ENCODE measurements at places on chromosomes 7 and 10. TPM values are rescaled to one million over a fixed set of nuclear protein-coding genes. Genes with fewer than 3 reads are reported as not detected.

DNA sequence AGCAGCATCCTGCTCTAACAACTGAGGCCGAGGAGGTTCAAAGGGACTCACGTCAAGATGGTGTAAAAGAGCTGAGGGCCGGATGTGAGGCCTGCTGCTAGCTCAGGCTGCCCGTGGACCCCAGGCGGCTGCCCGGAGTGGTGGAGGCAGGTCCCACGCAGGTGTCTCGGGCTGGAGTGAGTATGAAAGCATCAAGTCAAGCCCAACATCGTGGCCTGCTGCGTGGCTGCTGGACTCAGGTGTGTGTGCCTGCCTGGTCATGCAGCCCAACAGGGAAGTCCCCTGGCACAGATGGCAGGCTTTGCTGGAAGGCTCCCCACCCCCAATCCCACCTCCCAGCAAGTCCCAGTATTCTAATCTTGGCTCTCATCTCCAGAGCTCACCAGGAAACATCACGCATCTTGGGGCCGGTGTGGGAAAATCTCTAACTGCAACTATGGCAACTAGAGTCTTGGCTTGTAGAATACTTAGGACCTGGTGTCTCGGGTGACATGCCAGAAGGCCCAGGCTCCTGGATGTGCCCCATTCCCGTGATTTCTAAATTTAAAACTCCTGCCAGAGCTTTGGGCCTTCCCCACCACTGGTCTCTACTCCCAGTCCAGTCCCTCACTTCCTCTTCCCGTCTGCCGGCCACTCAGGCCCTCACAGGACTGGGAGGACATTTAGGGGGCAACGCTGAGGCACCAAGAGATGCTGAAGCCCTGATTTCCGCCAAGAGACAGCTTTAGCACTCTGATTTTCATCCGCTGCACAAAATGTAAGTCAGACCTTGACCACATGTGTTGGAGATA, 85.9 kb downstream of the PRKAG2 start:
- no peak overlapping the region for H3K4me3 ChIP-seq
- DNase-seq, result no peak
- H3K4me1 ChIP-seq, result peaks cover 12% of the 10 kb centered on the region
- no peaks in the 10 kb centered on the region for H3K27me3 ChIP-seq
- no peak overlapping the region for H3K27ac ChIP-seq
- H3K36me3 ChIP-seq, result no peaks in the 10 kb centered on the region

DNA sequence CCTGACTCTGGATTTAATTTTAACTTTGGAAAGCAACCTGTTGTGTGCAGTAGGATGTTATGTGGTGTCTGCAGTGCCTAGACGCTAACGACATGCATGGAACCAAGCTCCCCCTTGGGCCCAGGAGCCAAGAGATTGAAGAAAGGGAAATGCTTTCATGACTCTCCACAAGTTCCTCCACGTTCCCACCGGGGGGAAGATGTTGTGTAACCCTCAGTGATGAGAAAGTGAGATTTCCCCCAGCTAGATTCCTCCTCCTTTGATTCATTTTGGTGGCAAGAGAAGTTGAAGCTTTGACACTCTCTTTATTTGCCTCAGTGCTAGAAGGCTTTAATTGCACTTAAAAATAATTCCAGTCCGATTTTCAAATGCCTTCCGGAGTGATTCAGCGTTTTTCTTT, 157.9 kb upstream of the INSYN2A start:
- H3K4me3 ChIP-seq, result no peak overlapping the region
- no peak for DNase-seq

GRCh38 chr10:7184660-7185366, 226.0 kb downstream of the SFMBT2 start:
- peak overlapping the region; percentile 1 for H3K4me3 ChIP-seq
- H3K4me1 ChIP-seq, result peaks cover 52% of the 10 kb centered on the region
- H3K27me3 ChIP-seq, result no peaks in the 10 kb centered on the region

- no peak overlapping the region for H3K4me3 ChIP-seq
- no peaks in the 10 kb centered on the region for H3K27me3 ChIP-seq
- no peak for DNase-seq
- no peaks in the 10 kb centered on the region for H3K4me1 ChIP-seq
- H3K27ac ChIP-seq, result no peak overlapping the region
Measured at GRCh38 chr7:155880721-155881120, 68.5 kb upstream of the SHH start.

FBXL15 gene
- total RNA-seq, result 10.8 TPM

DNA sequence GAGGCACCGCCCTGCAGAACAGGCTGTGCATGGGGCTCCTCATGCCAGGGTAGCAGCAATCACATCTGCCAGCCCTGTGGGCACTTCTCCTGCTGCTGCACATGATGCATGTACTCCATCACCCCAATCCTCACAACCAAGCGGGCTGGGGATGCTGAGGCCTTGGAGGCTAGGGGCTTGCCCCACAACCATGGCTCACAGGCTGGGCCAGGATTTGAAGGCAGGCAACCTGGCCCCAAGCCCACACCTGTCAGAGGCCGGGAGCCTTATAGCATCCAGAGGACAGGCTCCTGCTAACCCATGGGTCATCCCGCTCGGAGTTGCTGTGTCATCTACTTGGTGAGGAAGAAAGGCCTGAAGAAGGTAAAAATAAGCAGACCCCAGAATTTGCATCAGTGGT, 2.2 kb downstream of the POLM start:
- H3K27me3 ChIP-seq, result no peaks in the 10 kb centered on the region
- H3K4me3 ChIP-seq, result peak overlapping the region; percentile 79
- H3K4me1 ChIP-seq, result peaks cover 32% of the 10 kb centered on the region
- peaks cover 34% of the 10 kb centered on the region for H3K36me3 ChIP-seq

DNA sequence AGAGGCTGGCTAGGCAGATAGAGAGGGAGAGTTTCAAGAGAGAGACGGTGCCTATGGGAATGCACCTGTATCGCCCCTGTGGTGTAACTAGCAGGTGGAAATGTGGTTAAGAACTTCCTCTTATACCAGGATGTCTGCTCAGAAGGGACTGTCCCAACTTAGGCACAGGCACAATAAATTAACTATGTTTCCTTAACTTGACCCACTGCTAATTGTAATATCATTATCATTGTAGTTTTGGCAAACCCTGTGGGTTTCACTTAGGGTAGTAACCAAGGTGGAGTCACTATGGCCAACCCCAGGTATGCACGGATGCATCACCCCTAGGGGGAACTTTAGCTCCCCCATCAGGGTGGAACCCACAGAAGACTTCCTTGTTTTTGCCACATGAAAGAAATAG, 455.7 kb downstream of the DGKB start:
- no peaks in the 10 kb centered on the region for H3K36me3 ChIP-seq
- H3K27ac ChIP-seq, result no peak overlapping the region
- no peak overlapping the region for H3K4me3 ChIP-seq

ITPRIP gene
- total RNA-seq, result 25.3 TPM

GRCh38 chr10:124994573-124995473, 52.9 kb downstream of the ZRANB1 start:
- H3K36me3 ChIP-seq, result peaks cover 3% of the 10 kb centered on the region
- no peak overlapping the region for H3K27ac ChIP-seq
- DNase-seq, result no peak
- H3K27me3 ChIP-seq, result no peaks in the 10 kb centered on the region
- no peaks in the 10 kb centered on the region for H3K4me1 ChIP-seq

GRCh38 chr10:51459476-51459875, 239.9 kb downstream of the CSTF2T start:
- no peak for DNase-seq
- peaks cover 2% of the 10 kb centered on the region for H3K27me3 ChIP-seq
- no peaks in the 10 kb centered on the region for H3K36me3 ChIP-seq
- no peak overlapping the region for H3K4me3 ChIP-seq
- no peaks in the 10 kb centered on the region for H3K4me1 ChIP-seq
- H3K27ac ChIP-seq, result no peak overlapping the region

DNA sequence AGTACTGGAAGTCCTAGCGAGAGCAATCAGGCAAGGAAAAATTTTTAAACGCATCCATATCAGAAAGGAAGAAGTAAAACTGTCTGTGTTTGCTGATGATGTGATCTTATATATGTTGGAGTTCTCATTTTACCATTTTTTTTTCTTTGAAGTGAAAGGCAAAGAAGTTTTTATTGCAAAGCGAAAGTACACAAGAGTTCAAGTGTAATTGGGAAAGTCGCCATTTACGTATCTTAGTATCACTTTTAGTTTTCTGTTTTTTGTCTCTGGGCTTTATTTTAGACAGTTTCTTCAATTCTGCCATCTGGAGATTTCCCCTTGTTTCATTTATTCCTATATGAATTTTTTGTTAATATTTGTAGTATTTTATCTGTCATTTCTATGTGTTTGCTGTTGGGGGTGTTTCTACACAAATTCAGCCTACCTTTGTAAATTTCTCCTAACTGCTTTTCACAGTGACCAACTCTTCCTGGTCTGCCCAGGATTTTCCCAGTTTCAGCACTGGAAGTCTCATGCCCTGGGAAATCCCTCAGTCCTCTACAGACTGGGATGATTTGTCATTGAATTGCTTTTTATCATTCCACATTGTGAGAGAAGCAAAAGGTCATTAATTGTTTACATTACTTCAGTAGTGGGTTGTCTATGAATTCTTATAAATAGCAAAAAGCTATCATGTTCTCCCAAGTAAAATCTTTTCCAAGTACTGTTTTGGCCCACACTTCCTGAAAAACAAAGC, 23.2 kb downstream of the BET1 start:
- no peaks in the 10 kb centered on the region for H3K4me1 ChIP-seq
- no peaks in the 10 kb centered on the region for H3K27me3 ChIP-seq
- DNase-seq, result no peak
- H3K27ac ChIP-seq, result no peak overlapping the region

DNA sequence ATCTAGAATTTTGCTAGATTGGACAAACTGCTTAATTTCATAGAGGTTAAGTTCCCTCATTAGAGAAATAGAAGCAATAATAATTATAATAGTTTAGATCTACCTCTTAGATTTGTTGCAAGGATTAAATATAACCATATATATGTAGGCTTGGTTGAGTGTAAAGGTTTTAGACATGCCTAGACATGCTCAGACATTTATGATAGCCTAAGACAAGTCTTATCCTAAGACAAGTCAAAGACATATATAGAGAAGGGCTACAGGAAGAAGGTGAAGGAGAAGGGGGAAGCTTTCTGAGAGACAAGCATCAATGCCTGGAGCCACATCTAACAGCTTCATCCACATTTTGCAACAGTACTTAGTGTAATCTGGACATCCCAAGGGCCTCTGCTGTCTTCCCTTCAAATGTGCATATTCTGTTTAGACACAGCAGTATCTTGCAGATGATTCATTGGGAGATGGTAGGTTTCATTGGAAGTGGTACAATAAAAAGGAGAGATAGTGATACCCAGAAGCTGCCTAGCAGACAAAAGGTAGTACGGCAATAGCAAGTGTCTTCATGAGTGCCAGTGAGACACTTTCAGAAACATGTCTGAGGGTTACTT, 146.5 kb downstream of the HGF start:
- no peak overlapping the region for H3K4me3 ChIP-seq
- H3K27ac ChIP-seq, result no peak overlapping the region
- H3K4me1 ChIP-seq, result no peaks in the 10 kb centered on the region
- no peak for DNase-seq
- H3K36me3 ChIP-seq, result no peaks in the 10 kb centered on the region

EPHA1 gene
- total RNA-seq, result 1.3 TPM

IKZF5 gene
- 16.2 TPM for total RNA-seq

- no peak overlapping the region for H3K27ac ChIP-seq
- DNase-seq, result no peak
- no peaks in the 10 kb centered on the region for H3K4me1 ChIP-seq
- H3K36me3 ChIP-seq, result no peaks in the 10 kb centered on the region
- no peak overlapping the region for H3K4me3 ChIP-seq
Measured at GRCh38 chr10:44377651-44378310, 7.1 kb downstream of the CXCL12 start.

GRCh38 chr10:107689323-107689722, 524.8 kb upstream of the SORCS1 start:
- no peaks in the 10 kb centered on the region for H3K27me3 ChIP-seq
- no peak overlapping the region for H3K27ac ChIP-seq
- DNase-seq, result no peak

- no peak overlapping the region for H3K27ac ChIP-seq
- peaks cover 65% of the 10 kb centered on the region for H3K27me3 ChIP-seq
- DNase-seq, result no peak
- no peaks in the 10 kb centered on the region for H3K36me3 ChIP-seq
Measured at GRCh38 chr7:132568962-132569361, 7.3 kb downstream of the PLXNA4 start.

C10orf71 gene
- not detected for total RNA-seq

DNA sequence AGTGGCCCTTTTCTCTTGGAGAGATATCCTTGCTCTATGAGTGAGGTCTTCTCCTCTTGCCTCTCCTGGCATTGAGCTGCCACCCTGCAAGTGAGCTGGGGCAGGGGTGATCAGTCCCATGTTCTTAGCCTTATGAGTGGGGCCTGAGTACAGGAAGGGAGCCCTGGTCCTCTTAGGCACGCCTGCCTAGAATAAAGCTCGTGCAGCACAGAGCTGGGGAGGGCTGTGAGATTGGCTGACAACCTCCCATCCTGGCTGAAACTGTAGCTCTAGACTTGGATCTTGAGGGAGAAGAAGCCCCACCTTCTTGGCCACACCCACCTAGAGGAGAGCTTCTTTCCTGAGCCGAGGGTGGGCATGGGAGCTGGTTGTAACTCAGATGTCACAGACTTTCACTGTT, 305.0 kb upstream of the ZNF32 start:
- H3K36me3 ChIP-seq, result no peaks in the 10 kb centered on the region
- H3K4me1 ChIP-seq, result no peaks in the 10 kb centered on the region
- peaks cover 23% of the 10 kb centered on the region for H3K27me3 ChIP-seq
- no peak overlapping the region for H3K4me3 ChIP-seq
- DNase-seq, result no peak

DNA sequence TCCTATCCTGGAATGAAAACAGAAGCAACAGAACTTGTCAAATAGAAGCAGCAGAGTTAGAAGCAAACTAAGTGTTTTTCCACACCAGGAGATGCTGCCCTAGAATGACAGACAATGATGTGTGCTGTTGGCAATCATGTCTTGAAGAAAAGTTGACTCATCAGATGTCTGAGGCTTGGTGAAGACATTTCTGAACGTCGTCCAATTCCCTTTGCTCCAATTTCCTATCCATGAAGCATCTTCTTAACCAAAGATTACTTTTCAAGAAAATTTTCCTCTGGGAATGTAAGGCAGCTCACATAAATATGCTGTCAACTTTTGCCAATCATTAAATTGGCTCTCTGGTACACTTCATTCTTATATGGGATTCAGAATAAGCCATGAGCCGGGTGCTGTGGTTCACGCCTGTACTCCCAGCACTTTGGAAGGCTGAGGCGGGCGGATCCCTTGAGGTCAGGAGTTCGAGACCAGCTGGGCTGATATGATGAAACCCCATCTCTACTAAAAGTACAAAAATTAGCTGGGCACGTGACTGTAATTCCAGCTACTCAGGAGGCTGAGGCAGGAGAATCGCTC, 34.6 kb downstream of the MALSU1 start:
- no peaks in the 10 kb centered on the region for H3K36me3 ChIP-seq
- no peak overlapping the region for H3K4me3 ChIP-seq
- no peaks in the 10 kb centered on the region for H3K27me3 ChIP-seq
- H3K4me1 ChIP-seq, result no peaks in the 10 kb centered on the region

DNAJC30 gene
- 4.4 TPM for total RNA-seq

- H3K27me3 ChIP-seq, result no peaks in the 10 kb centered on the region
- peaks cover 8% of the 10 kb centered on the region for H3K36me3 ChIP-seq
- peak overlapping the region; percentile 90 for H3K4me3 ChIP-seq
- DNase-seq, result no peak
- peaks cover 36% of the 10 kb centered on the region for H3K4me1 ChIP-seq
- no peak overlapping the region for H3K27ac ChIP-seq
Measured at GRCh38 chr7:91942312-91942711, 1.6 kb downstream of the AKAP9 start.
